ENCODE measurements at places on chromosomes 1 and 21.

DNA sequence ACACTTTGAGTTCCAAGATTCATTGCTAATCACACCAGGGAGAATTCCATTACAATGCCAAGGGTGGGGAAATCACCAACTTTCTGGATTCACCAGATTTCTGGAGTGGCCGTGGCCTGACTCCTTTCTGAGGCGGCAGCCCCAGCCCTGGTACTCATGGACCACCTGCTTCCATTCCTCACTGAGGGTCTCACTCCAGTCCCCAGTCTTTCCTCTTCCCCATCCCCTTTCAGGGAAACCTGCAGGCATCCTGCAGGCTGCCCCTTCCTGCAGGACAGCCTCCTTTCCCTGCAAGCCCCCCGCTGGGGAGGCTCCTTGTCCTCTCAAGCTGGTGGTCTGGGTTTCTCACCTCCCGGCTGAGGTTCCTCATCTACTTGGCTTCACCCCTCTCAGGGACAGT lies 12.7 kb upstream of the CDK18 start:
- DNase-seq, result no peak

DNA sequence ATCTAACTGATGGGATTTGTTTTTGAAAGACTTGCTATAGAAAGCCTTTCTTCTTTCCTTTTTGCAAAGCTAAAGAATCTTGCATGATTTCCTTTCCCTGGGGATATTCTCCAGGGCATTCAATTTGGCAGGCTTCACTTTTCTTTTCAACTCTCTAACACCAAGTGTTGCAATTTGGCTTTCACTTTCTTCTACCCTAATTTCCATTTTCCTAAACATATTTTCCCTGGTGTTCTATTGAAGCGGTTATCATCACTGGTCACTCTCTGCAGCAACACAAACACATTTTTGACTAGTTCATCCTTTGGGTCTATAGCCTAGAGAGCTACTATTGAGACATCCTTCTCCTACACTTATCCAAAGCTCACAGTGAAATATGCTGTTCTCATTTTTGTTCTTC lies 424.5 kb downstream of the NEGR1 start:
- no peak for DNase-seq

- DNase-seq, result no peak
Measured at GRCh38 chr1:156124557-156125483, 10.3 kb downstream of the LMNA start.

DNA sequence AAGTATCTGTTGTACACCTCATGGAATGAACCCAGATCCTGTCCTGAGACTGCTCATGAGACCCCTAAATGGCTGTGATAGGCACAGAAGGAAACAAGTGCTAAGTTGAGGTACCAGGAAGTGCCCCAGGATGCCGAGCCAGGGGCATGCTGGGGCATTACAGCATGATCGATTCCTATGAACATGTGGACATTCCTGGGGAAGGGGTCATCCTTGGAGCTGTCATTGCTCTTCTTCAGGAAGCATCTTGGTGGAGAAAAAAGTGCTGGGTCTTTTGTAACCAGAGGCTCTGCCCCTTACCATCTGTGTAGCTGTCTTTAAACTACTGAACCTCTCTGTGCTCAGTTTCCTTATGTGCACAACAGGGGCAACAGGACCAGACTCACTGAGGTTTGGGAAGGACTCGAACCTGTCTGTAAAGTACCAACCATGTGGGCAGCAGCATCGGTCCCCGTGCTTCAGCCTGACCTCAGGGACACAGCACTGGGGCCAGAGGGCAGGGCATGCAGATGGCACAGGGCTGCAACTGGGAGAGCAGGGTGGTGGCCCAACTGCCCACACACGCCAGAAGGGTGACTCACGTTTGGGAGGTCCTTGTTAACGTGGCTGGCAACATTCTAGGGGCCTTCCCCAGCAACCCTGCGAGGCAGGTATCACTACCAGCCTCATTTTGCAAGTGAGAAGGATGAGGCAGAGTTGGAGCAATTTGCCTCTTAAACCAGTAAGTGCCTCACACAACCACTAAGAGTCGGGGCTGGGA lies 142.3 kb upstream of the EDN2 start:
- DNase-seq, result peak; percentile 86

GRCh38 chr1:77415579-77415978 lies 133.8 kb downstream of the AK5 start:
- DNase-seq, result no peak

- no peak for DNase-seq
Measured at GRCh38 chr1:119139857-119140176, 636 bp downstream of the WARS2 start.

DNA sequence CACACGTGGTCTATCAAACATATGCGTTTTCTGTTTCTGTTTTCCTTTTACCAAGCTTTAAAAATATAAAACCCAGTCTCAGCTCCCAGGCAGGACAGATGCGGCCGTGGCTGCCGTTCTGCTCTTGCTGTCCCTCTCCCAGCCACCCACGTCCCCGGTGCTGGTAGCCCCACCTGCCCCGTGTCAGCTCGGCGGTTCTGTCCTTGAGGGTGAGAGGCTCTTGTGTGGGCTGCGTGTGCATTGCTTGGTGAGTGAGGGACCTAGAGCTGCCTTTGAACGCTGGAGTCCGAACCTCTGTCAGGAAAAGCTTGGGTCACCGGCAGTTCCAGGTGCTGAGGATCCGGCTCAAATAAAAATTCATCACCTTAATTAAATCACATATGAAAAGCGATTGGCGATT lies 4.4 kb downstream of the RER1 start:
- DNase-seq, result no peak

GRCh38 chr1:197465528-197466327 lies 197.7 kb downstream of the CRB1 start:
- DNase-seq, result no peak

DNA sequence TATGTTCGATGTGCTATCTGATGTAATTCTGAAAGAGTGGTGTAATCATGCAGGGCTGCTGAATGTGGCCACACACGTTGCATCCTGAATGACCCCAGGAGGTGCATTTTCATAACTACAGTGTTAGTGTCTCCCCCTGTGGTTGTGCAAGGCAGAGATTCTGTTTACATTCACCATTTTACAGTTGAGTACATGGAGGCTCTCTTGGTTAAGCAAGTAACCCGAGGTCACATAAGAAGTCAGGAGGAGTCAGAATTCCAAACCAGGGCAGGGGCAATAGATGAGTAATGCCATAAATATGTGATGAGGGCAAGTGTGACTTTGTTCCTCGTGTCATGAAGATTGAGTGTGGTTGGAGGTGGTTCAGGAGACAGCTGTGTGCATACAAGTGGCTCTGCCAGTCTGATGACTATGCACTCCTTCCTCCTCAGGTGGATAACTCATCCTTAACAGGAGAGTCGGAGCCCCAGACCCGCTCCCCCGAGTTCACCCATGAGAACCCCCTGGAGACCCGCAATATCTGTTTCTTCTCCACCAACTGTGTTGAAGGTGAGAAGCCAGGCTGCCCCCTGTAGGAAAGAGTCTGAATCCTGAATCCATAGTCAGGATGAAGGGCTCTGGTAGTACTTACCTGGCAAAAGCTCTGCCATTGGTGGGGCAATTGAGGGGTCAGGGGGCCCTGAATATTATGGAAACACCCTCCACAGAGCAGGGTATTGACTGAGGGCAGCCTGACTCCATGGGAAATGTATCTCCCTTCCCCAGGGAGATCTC lies 9.3 kb downstream of the ATP1A2 start:
- DNase-seq, result peak; percentile 91

GRCh38 chr1:231203259-231204057 lies 37.6 kb upstream of the GNPAT start:
- no peak for DNase-seq

GRCh38 chr1:21365036-21365435 lies 74.8 kb upstream of the ECE1 start:
- no peak for DNase-seq

DNA sequence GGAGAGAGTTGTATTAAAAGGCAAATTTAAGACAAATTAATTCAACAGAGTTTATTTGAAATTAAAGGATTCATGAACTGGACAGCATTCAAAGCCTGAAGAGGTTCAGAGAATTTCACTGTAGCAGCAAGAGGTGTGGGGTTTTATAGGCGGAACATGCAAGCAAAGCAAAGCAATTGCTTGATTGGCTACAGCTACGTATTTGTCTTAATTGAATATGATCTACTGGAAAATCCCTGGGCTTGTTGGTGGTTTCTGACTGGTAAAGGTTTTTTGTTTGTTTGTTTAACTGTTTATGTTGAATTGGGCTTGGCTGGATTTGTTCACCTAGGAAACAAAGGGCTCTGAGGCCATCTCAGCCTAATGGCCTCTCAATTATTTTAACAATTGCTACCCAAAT lies 61.5 kb downstream of the KCNK1 start:
- no peak for DNase-seq

- DNase-seq, result no peak
Measured at GRCh38 chr1:52153010-52153409, 11.1 kb downstream of the ZFYVE9 start.

GRCh38 chr1:85202092-85202863 lies 1.5 kb upstream of the SYDE2 start:
- DNase-seq, result no peak

- DNase-seq, result no peak
Measured at GRCh38 chr1:228154670-228155571, 5.2 kb downstream of the GJC2 start.

- DNase-seq, result no peak
Measured at GRCh38 chr21:36508948-36509347, 29.0 kb upstream of the CLDN14 start.

GRCh38 chr1:228782662-228783417 lies 47.6 kb downstream of the RHOU start:
- DNase-seq, result no peak

- no peak for DNase-seq
Measured at GRCh38 chr1:210236840-210237409, 4.3 kb downstream of the SERTAD4 start.

- no peak for DNase-seq
Measured at GRCh38 chr1:239426821-239427475, 40.6 kb downstream of the CHRM3 start.

DNA sequence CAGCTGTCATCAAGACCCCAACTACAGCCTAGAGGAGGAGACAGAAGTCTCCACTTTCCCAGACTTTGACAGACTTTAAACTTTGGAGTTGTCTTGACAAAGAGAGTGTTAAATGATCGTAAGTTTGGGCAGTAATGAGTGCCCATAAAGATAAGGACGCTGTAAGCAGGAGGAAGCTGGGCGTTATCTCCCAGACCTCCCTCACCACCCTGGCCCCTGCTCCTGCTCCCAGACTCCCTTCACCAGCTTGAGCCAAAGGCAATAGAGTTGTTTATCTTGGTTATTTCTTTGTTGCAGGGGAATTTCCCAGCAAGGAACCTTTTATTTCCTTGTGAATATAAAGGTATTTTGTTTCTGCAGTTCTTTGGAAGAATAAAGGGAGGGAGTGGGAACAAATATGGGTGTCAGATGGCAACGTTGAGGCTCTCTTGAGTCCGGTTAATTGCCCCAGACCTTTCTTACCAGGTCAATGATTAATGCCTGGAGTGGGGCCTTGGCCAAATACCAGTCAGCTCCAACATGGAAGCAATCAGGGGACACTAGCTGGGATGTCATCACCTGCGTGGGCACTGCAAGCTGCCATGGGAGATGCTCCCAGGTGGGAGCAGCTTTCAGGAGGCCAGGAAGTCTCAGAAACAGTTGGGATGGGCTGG lies 4.4 kb downstream of the PIGR start:
- DNase-seq, result no peak

DNA sequence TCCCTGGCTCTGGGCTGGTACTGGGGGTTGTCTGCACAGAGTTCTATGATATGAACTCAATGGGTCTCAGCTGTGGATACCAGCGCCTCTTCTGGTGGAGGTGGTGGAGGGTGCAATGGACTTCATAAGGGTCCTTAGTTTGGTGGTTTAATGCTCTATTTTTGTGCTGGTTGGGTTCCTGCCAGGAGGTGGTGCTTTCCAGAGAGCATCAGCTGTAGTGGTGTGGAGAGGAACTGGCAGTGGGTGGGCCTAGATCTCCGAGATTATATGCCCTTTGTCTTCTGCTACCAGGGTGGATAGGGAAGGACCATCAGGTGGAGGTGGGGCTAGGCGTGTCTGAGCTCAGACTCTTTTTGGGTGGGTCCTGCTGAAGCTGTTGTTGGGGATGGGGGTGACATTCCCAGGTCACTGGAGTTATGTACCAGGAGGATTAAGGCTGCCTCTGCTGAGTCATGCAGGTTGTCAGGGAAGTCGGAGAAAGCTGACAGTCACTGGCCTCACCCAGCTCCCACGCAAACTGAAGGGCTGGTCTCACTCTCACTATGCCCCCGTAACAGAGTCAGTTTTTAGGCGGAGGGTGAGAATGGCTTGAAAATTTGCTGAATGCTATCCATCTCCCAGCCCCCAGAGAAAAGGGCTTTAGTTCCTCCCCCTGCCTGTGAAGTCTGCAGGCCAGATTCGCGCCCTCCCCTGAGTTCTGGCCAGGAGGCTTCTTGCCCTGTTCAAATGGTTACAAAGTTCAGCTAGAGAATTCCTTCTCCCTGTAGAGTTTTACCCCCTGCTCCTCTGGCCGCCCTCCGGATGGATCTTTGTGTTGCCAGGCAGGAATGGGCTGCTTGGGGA lies 902.9 kb downstream of the LTN1 start:
- DNase-seq, result no peak

- DNase-seq, result no peak
Measured at GRCh38 chr1:68218490-68218889, 13.8 kb downstream of the WLS start.

GRCh38 chr1:116078699-116079223 lies 32.4 kb upstream of the MAB21L3 start:
- no peak for DNase-seq

GRCh38 chr1:168427051-168427450 lies 116.7 kb downstream of the XCL2 start:
- no peak for DNase-seq

- no peak for DNase-seq
Measured at GRCh38 chr1:233655301-233655740, 41.4 kb downstream of the KCNK1 start.

DNA sequence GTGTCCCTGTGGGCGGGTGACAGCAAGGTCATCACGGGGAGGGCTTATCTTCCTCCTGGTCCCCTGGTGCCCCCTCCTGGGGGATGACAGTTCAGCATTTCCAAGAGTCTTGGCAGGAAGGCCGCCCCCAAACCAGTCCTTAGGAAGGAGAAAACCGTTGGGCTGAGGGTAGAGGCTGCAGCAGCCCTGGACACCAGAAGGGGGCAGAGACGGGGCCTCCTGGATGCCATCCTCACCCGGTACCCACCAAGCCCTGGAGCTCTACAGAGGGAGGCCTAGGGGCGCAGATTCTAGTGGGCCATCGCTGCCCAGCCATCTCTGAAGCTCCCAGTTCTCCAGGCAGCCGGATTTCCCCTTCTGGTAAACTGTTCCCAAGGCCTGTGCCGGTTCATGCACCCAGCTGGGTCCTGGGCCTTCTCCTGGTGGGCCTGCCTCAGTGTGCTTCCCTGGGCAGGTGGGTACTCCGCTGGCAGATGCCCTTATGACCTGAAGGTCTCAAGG lies 14.8 kb upstream of the ZNF669 start:
- no peak for DNase-seq

GRCh38 chr1:107925565-107925964 lies 39.4 kb downstream of the VAV3 start:
- no peak for DNase-seq
